ENCODE measurements at places on chromosomes 4 and X. TPM values are rescaled to one million over a fixed set of nuclear protein-coding genes. Genes with fewer than 3 reads are reported as not detected.

DNA sequence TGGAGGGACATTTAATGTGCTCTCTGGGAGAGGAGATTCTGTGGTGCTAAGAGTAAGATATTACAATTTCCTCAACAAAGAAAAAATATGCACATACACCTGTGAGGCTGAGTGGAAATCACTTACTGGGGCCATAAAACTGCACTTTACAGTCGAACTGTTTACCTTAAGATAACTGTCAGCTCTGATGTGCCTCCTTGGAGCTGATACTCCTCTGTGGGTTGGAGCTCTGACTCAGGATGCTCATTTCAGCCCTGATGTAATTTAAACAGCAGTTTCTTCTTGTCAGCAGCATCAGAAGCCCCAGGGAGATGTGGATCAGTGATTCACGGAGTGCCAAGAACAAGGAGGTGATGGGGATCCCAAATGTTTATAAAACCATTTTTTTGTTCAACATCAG lies 241.9 kb upstream of the SFRP2 start:
- DNase-seq, result no peak

- DNase-seq, result no peak
Measured at GRCh38 chrX:63963095-63963784, 178.2 kb upstream of the ARHGEF9 start.

MAGEA9B gene
- total RNA-seq, result not detected

FAM9B gene
- not detected for total RNA-seq

GAGE12F gene
- not detected for total RNA-seq

GRCh38 chrX:10121787-10122186 lies 35.0 kb upstream of the CLCN4 start:
- no peak for DNase-seq

- DNase-seq, result no peak
Measured at GRCh38 chr4:146238107-146238506, 23.8 kb downstream of the REELD1 start.

TMPRSS11F gene
- total RNA-seq, result not detected

SERPINA7 gene
- total RNA-seq, result not detected

DNA sequence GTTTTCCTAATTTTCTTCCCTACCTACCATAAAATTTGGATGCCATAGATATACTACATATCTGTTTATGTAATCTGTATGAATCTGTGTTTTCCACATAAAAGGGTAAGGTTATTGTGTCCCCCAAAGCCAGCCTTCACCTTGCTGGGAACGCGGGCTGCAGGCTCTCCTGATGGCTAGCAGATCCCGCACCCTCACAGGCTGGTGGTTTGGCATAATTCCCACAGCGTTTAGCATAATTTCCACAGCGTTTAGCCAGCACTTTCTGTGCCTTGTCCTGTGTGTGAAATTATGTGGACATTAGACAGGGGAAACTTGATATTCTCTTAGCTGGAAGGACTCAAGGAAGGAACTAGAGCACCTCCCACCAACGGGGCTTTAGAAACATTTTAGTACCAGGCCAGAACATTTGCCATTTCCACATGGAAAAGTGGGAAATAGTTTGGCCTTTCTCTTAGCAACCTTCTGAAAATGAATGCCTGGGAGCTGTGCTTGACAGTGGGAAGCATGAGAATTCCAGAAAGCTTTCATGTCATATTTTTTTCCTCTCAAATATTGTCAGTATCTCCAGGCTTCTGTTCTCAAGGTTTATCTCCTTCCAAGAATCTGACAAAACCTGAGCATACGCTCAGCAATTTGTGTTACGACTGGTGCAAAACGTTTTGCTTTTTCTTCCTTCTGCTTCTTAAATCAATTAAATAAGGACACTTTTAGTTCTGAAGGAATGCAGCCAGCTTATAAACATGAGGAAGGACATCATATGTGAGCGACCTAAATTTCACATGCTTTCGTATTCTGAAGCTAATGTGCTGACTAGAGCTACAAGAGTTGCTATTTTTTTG lies 67.9 kb downstream of the STK32B start:
- DNase-seq, result no peak

BST1 gene
- total RNA-seq, result 0.82 TPM

- no peak for DNase-seq
Measured at GRCh38 chr4:157701695-157701994, 471.2 kb downstream of the GASK1B start.

DNA sequence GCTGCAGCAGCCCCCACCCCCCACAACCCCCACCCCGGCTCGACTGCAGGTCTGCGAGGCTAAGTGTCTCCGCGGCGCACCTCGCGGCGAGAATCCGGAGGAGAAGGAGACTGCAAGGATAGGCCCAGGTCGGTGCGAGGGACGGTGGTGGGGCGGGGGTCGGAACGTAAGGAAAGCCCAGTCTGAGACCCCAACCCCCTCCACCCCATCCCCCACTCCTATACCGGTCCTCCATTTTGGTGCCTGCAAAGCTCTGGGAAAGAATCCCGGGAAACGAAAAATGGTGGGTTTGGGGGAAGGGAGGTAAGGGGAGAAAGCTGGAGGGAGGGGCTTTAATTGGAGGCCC lies 614 bp downstream of the BEX3 start:
- no peak for DNase-seq

- no peak for DNase-seq
Measured at GRCh38 chr4:37602454-37603069, 83.6 kb downstream of the RELL1 start.

- no peak for DNase-seq
Measured at GRCh38 chr4:15521442-15522039, 51.9 kb downstream of the CC2D2A start.

- peak; percentile 23 for DNase-seq
Measured at GRCh38 chrX:150361777-150362351, 1.3 kb upstream of the MAMLD1 start.

SLIT2 gene
- total RNA-seq, result not detected

DNA sequence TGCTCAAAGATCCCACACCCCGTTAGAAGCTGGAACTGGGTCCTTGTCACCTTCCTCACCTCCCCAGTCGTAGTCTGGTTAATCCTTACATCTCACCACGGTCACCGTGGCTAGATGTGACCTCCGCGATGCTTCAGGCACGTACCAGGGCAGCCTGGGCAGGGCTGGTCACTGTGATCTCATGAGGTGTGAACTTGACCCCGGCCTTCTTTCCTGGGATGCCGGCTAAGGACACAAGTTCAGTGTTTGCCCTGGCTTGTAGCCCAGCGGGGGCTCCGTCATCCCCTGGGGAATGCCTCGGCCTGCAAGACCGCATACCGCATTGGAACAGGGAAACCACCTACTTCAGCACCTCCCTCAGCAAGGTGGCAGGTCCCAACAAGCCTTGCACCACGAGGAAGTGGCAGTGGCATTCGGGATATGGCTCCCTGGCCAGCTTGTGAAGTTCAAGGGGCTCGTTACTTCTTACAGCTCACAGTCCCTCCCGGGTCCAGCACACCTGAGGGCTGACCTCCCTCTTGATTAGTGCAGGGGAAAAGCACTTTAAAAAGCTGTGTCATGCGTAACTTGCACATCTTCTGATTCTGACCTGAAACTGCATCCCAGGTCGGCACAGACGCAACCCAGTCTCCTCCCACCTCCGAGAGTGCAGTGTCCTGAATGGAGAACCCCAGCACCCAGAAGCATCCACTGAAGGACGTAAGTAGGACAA lies 25.9 kb downstream of the NOP14 start:
- no peak for DNase-seq

All from activated naive CD4-positive, alpha-beta T cell treated with anti-CD3 and anti-CD28 coated beads, Interleukin-2, amount 50 U/mL, for 72 hours (primary cell).